ENCODE measurements at places on chromosomes 7 and 10.

DNA sequence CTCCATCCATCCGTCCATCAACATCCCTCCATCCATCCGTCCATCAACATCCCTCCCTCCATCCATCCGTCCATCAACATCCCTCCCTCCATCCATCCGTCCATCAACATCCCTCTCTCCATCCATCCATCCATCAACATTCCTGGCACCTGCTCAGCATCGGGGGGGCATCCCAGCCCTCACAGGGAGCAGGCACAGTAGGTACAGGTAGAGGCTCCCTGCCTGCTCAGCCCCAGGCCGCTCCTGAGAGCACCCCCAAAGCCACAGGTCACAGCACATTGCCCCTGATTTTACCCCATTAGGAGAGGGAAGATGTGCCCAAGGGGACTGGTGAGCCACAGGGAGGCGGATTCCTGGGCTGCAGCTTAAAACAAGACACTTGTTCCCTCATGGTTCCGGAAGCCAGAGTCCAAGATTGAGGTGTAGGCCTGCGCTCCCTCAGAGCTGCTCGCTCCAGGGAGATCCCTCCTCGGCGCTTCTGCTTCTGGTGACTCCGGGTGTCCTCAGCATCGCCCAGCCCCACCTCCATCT is 21.1 kb upstream of the CFAP46 start:
- DNase-seq: no peak

DNA sequence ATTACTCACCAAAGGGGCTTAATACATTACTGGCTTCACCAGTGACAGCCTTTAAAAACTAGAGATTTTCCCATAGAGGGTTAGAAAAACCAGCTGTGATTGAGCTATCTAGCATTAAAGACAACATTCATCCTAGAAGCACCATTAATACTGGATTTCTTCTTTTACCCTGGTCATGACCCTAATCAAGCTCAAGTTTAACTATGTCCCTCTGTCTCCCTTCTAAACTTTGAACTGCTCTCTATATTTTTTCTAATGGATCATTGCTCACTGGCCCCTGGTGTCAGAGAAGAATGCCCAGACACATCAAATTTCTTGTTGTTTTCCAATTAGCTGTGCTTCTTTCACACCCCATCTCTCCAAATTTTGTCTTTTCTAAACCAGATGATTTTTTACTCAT is 1101.3 kb downstream of the XPNPEP1 start:
- DNase-seq: no peak

- DNase-seq: no peak
Measured at GRCh38 chr10:47306387-47307210, 6.6 kb downstream of the GDF10 start.

- DNase-seq: no peak
Measured at GRCh38 chr7:79064187-79064823, 389.2 kb downstream of the MAGI2 start.

GRCh38 chr7:100071018-100071723 is 10.4 kb downstream of the ZNF3 start:
- no peak for DNase-seq

GRCh38 chr10:12834721-12835120 is 166.8 kb downstream of the CCDC3 start:
- DNase-seq: no peak

DNA sequence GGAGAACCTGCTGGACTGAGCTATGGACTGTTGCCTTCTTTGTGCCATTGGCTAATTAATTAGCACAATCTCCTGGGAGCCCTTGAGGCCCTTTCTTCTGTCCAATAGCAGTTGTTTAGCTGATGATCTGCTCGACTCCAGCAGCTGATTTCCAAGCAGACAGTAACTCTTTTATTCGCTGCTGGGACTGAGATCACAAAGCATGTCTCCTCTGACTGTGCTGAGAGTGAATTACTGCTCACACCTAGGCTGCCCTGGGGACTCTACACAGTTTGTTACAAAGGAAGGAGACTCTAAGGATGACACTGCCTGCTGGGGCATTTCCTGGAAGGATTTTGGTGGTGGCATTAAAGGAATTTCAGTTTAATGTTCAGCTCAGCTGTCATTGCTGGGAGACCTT is 31.4 kb downstream of the CASP7 start:
- peak; percentile 76 for DNase-seq

GRCh38 chr10:132955479-132955878 is 13.1 kb upstream of the CFAP46 start:
- no peak for DNase-seq

DNA sequence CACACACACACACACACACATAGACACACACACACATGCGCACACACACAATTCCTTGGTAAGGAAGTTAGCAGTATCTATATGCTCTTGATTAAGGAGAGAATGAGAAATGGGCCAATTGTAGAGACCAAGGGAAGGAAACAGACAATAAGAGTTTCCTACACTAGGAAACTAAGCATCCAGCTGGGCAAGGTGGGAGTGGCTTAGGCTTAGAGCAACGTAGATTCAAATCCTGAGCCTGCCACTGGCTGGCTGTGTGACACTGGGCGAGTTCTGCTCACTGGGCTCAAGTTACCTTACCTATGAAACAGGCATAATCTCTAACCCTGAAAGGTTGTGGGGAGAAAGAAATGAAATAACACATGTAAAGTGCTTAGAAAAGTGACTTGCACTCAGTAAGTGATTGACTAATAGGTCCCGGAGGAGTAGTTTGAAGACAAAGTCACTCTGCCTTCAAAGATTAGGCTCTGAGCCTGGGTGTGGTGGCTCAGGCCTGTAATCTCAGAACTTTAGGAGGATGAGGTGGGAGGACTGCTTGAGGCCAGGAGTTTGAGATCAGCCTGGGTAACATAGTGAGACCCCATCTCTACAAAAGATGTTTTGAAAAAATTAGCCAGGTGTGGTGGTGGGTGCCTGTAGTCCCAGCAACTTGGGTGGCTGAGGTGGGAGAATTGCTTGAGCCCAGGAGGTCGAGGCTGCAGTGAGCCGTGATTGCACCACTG is 701.4 kb downstream of the PARD3 start:
- no peak for DNase-seq

- no peak for DNase-seq
Measured at GRCh38 chr7:154512121-154512833, 460.1 kb downstream of the DPP6 start.

GRCh38 chr7:378551-379455 is 88.8 kb downstream of the FOXL3 start:
- DNase-seq: no peak

GRCh38 chr7:4249241-4249640 is 432.9 kb upstream of the FOXK1 start:
- DNase-seq: no peak

- peak; percentile 88 for DNase-seq
Measured at GRCh38 chr10:64430690-64431323, 909.6 kb downstream of the REEP3 start.

- no peak for DNase-seq
Measured at GRCh38 chr7:70728872-70729552, 402.9 kb upstream of the GALNT17 start.

DNA sequence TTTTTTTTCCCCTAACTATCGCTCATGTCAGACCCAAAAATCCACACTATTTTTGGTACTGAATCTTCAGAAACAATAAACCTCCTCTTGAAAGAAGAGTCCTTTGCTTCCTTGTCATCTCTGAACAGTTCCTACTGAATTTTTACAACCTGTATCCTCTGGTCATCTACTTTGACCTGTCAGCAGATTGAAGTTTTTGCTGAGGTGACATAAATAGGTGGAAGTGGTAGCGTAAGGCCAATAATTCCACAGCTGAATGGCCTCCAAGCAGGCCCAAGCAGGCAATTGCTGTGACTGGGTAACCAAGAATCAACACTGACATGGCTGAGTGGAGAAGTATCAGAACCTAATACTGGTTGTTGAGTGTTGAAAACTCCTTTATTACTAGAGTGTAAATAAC is 117.4 kb upstream of the MAGI2 start:
- DNase-seq: no peak

GRCh38 chr7:31783221-31783620 is 96.2 kb downstream of the PPP1R17 start:
- peak; percentile 72 for DNase-seq

DNA sequence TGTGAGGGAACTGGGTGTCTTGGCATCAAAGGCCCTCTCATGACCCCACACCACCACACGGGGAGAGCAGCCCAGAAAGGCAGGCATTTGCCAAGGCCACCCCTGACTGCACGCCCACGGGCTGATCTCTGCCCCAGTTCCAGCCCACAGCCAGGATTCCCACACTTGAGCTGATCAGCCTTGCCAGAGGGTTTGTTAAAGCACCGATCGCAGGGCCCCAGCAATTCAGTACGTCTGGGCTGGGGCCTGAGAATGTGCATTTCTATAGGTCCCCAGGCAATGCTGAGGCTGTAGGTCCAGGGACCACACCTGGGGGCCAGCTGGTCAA is 103.9 kb downstream of the TNS3 start:
- no peak for DNase-seq

GRCh38 chr10:116237970-116238369 is 35.0 kb downstream of the GFRA1 start:
- no peak for DNase-seq

DNA sequence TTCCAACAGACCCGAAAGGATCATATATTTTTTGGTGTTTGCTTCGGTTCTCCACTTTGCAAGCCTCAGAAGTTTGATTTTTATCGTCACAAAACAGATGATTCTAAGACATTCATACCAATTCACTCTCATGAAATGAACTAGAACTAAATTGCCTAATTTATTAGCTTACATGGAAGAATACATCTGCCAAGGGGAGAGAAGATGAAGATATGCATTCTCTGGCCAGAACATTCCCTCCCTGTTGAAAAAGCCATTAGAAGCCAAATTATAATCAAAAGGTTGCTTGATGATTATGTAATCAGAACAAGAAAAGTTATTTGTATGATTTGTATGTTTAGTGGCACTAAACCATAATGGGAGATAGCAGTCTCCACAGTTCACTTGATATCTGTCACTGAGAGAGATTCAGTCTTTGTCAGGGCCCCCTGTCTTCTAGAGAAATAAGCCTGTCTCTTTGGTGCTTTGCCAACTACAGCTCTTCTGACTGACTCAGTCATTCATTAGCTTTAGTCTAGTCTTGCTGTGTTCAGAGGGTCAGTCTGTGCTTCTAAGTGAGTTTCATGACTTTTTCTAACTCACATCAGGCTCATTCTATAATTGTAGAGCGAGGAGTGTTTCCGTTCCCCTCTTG is 95.3 kb upstream of the GNAI1 start:
- DNase-seq: no peak

DNA sequence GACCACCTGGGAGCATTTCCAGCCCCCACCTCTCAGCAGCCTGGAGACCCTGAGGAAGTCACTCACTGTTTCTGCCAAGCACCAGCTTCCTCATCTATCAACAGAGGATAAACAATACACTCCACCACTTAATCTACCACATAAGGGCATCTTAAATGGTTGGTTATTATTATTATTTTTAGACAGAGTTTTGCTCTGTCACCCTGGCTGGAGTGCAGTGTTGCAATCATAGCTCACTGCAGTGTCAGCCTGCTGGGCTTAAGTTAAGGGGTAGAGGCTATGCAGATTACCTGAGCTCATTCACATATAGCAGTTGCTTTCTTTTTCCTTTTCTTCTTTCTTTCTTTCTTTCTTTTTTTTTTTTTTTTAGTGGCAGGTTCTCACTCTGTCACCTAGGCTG is 59.5 kb upstream of the ELN start:
- no peak for DNase-seq

- DNase-seq: no peak
Measured at GRCh38 chr10:60498985-60499384, 109.3 kb upstream of the ANK3 start.

DNA sequence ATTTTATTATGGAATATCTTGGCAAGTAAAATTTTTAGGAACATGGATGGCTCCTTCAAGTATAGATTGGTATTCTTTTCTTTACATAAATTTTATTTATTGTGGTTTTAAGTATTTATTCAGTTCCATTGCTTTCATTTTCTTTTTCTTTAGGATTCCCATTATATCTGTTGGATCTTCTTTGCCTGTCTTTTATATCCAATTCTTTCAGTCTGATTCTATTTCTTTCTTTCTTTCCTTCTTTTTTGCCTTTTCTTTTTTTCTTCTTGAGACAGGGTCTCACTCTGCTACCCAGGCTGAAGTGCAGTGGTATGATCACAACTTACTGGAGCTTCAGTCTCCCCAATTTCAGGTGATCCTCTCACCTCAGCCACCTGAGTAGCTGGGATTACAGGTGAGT is 74.2 kb upstream of the GLI3 start:
- DNase-seq: no peak

- DNase-seq: no peak
Measured at GRCh38 chr10:25059990-25060389, 43.6 kb downstream of the THNSL1 start.

GRCh38 chr7:20064974-20065862 is 152.0 kb downstream of the MACC1 start:
- DNase-seq: no peak

GRCh38 chr10:112969542-112969941 is 19.5 kb downstream of the TCF7L2 start:
- no peak for DNase-seq

GRCh38 chr7:977326-978048 is 2.1 kb upstream of the COX19 start:
- DNase-seq: peak; percentile 98

GRCh38 chr7:133135451-133135850 is 53.6 kb upstream of the CHCHD3 start:
- no peak for DNase-seq

DNA sequence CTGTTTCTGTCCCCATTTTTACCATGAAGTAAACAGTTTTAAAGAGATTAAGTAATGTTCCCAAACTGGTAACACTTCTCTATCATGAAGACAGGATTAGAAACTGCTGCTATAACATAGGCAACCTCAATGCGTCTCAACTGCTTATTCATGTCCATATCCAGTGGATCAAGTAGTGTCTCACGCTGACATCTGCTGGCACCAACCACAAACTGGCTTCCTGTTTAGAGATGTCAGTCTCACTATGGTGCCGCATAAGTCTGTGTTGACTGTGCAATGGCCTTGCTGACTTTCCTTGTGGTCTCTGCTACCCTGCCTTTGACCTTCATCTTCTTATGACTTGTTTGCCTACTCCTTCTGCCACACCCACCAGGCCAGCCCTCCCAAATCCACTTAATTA is 369.6 kb upstream of the DPP6 start:
- DNase-seq: no peak

GRCh38 chr10:45063591-45064231 is 63.0 kb downstream of the ZNF22 start:
- no peak for DNase-seq

- DNase-seq: no peak
Measured at GRCh38 chr10:120666308-120666707, 184.9 kb upstream of the WDR11 start.

- DNase-seq: no peak
Measured at GRCh38 chr10:24908793-24909423, 43.5 kb downstream of the PRTFDC1 start.

- no peak for DNase-seq
Measured at GRCh38 chr7:5797716-5798115, 16.3 kb upstream of the RNF216 start.

- peak; percentile 37 for DNase-seq
Measured at GRCh38 chr10:85510682-85511081, 855.9 kb downstream of the GRID1 start.

DNA sequence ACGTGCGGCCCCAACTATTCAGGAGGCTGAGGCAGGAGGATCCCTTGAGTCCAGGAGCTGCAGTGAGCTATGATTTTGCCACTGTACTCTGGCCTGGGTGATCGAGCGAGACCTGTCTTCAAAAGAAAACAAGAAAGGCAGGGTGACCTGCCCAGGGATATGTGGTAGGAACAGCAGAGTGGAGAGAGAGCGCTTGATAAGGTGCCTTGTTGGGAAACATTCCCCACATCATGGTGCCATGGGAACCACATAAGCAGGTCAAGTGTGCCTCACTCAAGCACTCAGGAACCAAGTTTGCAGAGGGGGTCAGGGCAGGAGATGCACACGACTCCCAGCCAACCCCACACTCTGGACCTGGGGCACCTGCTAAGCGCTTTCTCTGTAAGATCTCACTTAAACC is 37.3 kb downstream of the PVRIG start:
- DNase-seq: no peak

- no peak for DNase-seq
Measured at GRCh38 chr7:66747881-66748511, 7.5 kb downstream of the RABGEF1 start.

Measured in pons (tissue), 1 donor.